ENCODE measurements at places on chromosomes 11 and 22.

DNA sequence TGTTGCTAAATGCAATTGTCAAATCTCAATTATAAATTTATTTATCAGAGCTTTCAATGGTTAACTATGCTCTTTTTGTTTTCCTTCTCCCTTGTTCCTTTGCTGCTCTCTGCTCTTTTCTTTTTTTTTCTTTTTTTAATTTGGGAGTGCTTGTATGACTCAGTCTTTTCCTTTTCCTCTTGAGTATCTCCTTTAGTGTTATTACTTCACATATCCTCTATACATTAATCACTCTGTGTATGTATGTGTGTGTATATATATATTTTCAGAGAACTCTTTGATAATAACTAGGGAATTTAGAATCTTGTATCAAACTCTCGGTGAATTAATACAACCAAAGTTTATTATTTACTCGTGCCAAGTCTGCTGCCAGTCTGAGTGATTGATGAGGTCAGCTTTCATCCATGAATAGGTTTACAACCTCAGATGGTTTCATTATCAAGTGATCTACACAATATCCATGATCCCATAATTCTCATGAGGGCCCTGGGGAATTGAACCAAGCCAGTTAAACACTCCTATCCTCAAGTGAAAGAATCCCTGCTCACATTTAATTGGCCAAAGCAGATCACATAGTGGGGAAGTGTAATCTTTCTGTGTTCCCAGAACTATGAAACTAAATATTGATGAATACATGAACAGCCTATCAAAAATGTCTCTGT lies 743.4 kb upstream of the CNTN5 start:
- DNase-seq = no peak

- DNase-seq = no peak
Observed at GRCh38 chr11:73314117-73314961, 6.3 kb downstream of the ARHGEF17 start.

GRCh38 chr22:16594026-16594425 lies 1.4 kb upstream of the CCT8L2 start:
- no peak for DNase-seq

GRCh38 chr11:117979481-117980211 lies 6.5 kb upstream of the IL10RA start:
- no peak for DNase-seq

DNA sequence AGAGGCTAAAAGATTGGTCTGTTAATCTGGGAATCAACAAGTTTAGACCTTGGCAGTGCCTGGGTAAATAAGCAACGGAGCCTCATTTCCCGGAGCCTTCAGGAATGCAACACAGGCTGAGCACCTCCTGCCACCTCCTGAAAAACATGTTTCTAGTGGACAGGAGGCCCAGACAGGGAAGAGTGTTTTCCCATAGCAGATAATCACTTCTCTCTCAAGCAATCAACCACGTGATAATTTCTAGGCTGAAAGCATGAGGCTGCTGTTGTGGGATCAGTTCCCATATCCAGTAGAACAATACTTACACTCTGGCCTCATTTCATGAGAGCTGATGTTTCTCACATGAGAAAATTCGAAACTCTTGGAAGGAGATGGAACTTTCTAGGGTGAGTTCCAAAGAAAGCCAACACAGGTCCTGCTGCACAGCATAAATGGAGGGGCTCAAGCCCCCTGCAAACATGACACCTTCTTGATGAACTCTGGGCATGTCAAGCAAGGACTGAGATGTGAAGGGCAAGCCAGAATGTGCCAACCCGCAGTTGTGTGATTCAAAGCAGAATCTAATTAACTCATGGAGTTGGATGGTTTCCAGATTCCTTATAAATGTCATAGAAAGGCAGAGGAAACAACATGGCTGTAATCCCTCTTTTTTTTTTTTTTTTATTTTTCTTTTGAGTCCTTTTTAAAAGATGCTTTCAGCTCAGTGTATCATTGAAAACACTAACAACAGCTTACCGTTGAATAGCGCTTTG lies 228.5 kb upstream of the SESN3 start:
- DNase-seq = no peak

GRCh38 chr11:12585861-12586260 lies 88.4 kb upstream of the TEAD1 start:
- no peak for DNase-seq

- no peak for DNase-seq
Observed at GRCh38 chr11:35990816-35991215, 47.0 kb downstream of the LDLRAD3 start.

- no peak for DNase-seq
Observed at GRCh38 chr11:105189581-105189980, 50.0 kb upstream of the CARD18 start.
